ENCODE measurements at places on chromosomes 1 and 21.

GRCh38 chr1:3756394-3756793 is 4.1 kb downstream of the CCDC27 start:
- DNase-seq, result no peak

GRCh38 chr1:997993-998744 is 1.7 kb downstream of the HES4 start:
- DNase-seq, result no peak

GRCh38 chr1:39788758-39789570 is at the start of gene BMP8B:
Gene BMP8B, minus strand, starts transcription at chr1:39788865. Its CDS starts 380 bp downstream, at chr1:39788485.
- peak; percentile 25 for DNase-seq

DNA sequence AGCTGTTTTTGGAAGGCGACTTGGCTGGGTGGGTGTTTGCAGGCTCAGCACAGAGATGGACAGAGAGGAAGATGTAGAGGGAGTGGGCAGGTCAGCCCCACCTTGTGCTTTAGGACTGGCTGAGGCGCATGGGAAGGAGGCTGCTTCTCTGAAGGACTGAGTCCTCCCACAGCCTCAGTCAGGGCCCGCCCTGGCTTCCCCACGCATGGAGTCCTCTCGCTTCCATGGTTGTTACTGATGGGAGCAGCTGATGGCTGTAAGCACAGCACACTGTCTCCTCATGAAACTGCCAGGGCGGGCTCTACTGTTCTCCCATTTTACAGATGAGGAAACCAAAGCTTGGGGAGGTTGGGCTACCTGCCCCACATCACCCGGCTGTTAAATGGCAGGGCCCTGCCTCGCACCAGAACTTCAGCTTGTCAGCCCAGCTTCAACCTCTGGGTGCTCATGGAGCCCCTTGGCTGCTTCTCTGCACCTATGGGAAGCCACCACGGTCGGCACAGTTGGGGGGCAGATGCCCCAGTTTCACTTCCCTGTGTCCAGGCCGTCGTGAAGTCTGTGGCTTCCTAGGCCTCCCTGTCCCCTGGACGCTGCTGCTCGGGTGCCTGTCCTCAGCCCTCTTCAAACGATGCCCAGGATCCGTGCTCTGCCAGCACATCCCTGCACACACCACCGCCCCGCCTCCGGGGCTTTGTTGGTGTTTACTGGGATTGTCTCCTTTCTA is 2.4 kb downstream of the TMEM201 start:
- DNase-seq, result no peak

DNA sequence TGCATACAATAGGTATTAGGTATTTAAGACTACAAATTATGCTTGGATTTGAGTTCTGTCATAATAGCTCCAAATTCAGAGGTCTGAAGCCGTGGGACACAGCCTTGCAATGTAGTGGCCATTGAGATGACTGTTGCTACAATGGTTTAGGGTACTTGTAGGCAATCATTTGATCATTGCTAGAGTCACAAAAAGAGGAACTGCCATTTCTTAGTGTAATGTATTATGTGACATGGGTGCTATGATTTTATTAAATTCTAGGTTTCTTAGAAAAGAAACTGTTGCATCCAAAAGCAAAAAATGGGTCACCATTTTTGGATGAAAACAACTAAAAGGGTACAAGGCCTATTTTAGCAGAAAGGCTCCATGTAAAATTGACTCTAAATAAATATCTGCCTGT is 129.9 kb upstream of the ZNF644 start:
- no peak for DNase-seq

GRCh38 chr1:230982696-230983095 is 3.8 kb downstream of the ARV1 start:
- DNase-seq, result no peak

DNA sequence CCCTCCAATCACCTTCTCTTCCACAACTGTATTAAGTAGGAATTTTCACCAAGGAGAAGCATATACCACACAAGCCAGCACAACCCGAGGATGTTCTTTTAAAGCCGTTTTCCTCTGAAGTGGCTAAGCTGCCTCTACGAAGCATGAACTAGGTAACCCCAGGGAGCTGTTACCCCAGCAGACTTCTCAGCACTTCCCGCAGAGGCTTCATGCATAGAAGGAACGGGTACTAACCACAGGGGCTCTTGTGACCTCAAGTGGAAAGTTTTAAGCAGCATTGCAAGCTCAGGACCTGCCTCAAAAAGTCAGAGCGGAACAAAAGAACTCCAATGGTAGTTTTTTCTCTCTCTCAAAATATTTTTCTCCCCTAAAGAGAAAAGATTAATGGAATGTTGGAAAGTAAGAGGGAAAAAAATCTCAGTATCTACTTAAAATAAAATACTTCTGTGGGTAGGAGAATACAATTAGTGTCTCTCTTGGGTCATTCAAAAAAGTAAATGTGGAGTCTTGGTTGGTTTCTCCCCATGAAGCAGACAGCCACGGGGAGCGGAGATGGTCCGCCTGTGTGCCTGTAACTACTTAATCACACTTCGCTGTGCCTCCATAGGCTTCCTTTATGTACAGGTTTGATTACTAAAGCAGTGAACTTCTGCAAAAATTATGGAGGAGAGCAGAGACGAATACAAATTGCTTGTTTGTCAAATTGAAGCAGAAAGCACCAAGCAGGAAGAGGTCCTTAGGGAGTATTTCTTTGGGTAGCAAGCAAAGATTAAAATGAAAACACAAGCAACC is 40.9 kb downstream of the STX6 start:
- no peak for DNase-seq

DNA sequence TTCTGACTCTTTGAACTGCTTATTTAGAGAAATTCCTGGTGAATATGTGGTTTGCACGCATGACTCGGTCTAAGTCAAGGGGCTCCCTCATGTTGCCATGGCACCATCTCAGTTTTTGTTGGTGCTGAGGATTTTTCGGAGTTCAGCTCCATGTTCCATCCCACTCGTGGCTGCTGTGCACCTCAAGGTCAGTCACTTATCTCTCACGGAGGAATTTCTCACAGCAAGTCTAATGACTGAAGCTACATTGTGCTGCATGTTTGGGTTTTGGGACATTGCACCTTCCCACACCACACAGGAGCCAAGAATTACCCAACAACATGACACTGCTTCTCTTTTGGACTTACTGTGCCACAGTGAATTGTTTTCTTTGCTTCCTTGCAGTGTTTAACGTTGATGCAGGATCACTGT is 269.9 kb downstream of the NCAM2 start:
- no peak for DNase-seq

GRCh38 chr1:19683351-19683750 is 18.7 kb downstream of the HTR6 start:
- DNase-seq, result no peak

- DNase-seq, result no peak
Measured at GRCh38 chr1:78491451-78492071, 787 bp downstream of the PTGFR start.

DNA sequence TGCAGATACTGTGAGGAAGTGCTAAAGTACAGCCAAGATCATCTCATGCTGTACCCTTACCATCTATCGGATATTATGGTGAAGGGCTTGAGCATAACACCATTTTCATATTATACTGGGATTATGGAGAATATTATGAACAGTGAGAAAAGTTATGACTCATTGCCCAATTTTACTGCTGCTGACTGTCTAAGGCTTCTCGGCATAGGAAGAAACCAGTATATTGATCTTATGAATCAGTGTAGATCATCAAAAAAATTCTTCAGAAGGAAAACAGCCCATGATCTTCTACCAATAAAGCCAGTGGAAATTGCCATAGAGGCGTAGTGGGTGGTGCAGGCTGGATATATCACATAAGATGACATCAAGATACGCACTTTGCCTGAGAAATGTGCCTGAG is 47.7 kb downstream of the PPIAL4G start:
- no peak for DNase-seq

DNA sequence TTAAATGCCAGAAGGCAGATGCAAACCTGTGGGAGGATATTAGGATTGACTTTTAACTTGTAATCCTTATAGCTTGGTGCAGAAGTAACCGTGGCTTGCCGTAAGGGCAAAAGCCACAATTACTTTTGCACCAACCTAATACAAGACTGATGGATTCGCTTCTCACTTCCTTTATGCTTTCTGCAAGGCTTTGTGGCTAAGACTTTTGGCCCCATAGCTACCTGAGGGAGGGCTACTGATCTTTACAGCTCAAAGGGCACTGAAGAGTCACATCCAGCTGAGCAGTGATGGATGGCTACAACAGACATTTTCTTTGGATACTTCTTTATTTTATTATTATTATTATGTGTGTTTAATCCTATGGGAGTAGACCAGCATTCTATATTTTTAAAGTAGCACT is 140.4 kb downstream of the ST6GALNAC5 start:
- no peak for DNase-seq

- no peak for DNase-seq
Measured at GRCh38 chr1:153804112-153804511, 28.9 kb downstream of the SLC27A3 start.

GRCh38 chr1:110672001-110672752 is 2.6 kb downstream of the KCNA3 start:
- DNase-seq, result peak; percentile 80

- DNase-seq, result no peak
Measured at GRCh38 chr1:12338823-12339222, 109.0 kb downstream of the VPS13D start.

DNA sequence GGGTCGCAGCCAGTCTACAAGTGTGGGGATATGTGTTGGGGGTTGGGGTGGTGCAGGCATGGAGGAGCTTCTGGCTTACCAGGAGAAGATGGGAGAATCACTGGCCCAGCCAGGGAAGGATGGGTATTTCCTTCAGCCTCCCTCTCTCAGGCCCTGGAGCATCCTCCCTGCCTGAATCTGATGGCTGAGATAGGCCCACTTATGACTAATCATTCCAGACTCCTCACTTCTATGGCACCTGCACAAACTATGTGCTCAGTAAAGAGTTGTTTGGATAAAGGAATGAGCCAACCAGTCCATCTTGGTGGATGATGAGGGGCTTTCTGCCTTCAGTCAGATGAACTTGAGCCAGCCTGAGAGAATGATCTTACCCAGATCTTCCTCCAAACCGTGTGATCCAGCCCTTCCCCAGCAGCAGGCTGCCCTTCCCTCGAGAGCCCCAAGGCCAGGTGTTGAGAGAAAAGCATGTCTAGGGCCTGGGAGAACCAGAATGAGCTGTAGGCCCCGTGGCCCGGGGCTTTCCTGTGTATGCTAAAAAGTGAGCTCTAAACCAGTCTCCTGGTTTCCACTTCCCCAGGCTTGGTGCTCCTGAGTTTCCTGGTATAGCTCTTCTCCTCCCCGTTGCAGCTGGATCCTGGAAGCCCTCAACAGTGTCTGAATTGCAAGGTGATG is 1.3 kb downstream of the GPA33 start:
- DNase-seq, result no peak

DNA sequence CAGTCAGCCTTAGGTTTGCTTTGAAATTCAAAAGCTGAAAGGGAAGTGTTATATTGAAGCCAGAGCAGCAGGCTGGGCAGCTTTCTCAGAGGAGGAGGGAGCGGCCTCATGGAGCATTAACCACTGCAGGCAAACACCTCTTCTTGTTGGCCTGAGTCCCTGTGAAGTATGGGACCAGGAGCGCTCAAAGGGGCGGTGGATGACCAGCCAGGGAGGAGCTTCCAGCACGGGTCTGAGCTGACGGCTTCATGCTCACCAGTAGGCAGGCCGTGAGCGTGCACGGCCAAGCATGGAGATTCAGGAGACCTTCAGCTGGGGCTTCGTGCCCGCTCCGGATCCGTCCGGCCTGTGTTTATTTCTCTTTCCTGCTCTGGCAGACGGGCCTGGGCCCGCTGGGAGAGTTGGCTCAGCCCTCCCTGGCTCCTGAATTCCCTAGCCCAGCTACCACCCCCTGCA is 245.2 kb downstream of the TRABD2B start:
- DNase-seq, result no peak

DNA sequence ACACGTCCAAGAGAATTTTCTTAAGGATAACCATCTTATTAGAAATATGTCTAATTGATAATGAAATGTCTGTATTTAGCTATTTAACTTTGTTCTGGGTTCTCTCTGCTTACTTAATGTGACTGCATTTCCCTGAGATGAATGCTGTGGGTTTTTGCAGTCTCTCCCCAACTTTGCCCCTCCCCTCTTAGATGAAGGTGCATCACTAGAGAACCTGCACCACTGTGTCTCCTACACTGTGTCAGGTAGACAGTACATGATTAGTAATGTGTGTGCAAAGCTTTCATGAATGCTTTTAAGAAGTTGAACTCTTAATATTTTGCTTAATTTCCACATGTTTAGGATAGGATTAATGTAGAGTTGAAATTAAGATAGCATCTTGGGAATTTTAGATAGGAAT is 51.7 kb downstream of the LRRC8D start:
- DNase-seq, result no peak

DNA sequence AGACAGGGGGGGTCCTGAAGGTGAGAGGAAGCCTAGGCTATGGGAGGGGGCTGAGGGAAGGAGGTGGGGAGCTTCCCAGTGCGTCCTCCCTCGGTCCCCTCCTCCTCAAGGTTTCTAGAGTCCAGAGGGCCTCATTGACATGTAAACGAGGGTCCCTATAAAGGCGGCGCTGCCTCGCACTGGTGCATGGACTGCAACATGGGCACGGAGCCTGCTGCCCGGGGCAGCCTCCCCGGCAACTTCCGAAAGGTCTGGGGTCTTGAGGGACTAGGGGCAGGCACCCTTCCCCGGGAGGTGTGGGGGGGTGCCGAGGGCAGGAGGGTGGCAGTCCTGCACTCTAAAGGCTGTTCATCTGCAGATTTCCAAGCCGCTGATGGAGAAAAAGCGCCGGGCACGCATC is at the start of gene HES3:
TSS of gene HES3 (plus strand) at position 187 of the 400 bp plus-strand sequence. CDS start at position 374, 187 bp downstream.
- DNase-seq, result no peak

- no peak for DNase-seq
Measured at GRCh38 chr1:76317299-76317900, 242.9 kb downstream of the ST6GALNAC3 start.

DNA sequence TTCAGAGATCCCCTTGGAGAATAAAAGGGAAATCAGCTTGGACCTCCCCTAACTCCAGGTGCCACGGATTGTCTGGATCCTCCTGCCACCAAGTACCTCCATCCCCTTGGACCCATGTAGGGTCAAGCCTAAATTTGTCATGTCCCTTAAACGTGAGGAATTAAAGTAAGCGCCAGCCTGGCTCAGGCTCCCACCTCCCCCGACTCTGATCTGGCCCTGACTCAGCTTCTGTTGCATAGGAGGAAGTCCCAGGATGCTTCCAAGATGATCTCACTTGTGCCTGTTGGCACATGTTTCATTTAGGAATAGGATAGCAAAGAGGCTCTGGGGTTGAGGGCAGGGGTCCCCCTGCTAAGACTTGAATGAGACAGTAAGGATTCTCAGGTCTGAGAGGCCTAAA is 231.9 kb upstream of the JUN start:
- no peak for DNase-seq

GRCh38 chr21:25350056-25350455 is 257.2 kb downstream of the MRPL39 start:
- no peak for DNase-seq

GRCh38 chr1:178371235-178371634 is 125.5 kb downstream of the CLEC20A start:
- DNase-seq, result no peak

GRCh38 chr1:145985502-145986439 is 10.6 kb downstream of the TXNIP start:
- no peak for DNase-seq

- DNase-seq, result no peak
Measured at GRCh38 chr1:161200421-161200991, 1.7 kb upstream of the ADAMTS4 start.

All from effector CD4-positive, alpha-beta T cell (primary cell).